ENCODE measurements at places on chromosomes 6 and 20. TPM values are rescaled to one million over a fixed set of nuclear protein-coding genes. Genes with fewer than 3 reads are reported as not detected.

Gene SMOC2
- not detected for polyA plus RNA-seq

Gene BPIFA1
- polyA plus RNA-seq, result not detected

Gene CGA
- not detected for polyA plus RNA-seq

Gene BEND3
- 0.90 TPM for polyA plus RNA-seq

Gene ADGRF5
- polyA plus RNA-seq, result not detected

Gene SCUBE3
- 0.09 TPM for polyA plus RNA-seq

Data from IgD-negative memory B cell (primary cell).